Activated CD8-positive, alpha-beta memory T cell treated with anti-CD3 and anti-CD28 coated beads for 4 hours (primary cell): ENCODE measurements at places on chromosomes 3 and 15.

DNA sequence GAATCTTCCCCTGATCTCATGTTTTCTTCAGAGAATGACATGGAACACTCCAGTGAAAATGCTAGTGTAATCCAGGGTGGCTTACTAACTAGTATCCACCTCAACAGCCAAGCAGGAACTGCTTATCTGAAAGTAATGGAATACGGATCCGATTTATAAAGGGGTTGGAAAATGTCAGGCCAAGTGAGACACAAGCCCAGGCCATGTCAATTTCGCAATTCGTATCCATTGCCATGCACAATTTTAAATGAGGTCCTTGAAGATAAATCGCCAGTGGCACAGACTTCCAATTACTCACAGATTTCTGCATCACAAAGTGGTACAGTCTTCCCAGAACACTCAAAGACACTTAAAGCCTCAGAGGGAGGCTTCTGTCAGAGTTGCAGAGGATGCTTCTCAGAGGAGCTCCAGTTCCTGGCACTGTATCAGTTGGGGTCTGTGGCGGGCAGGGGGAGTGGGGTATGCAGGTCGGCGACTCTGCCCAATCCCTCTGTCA lies 16.5 kb upstream of the FAM240A start:
- no peak for DNase-seq

DNA sequence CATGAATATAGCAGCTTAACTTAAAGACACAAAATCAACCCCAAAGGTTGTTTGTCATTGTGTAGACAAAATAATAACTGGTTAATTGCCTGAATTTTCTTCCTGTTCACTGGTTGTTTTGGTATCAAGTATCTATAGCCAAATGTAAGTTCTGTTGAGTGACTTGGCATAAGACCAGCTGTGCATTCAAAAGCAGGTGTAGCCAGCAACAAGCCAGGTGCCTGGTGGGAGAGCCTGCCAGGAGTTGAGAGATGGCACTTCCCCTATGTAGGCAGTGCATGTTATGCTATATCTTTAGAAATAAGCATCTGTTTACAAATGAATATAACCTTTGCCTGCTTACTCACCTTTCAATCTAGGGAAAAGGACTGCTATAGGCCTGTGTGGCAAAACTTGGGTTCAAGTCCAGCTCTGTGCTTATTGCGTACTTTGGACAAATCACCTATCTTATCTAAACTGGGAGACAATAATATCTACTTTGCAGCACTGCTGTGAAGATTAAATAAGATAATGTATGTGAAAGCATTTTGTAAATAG lies 84.9 kb upstream of the TBL1XR1 start:
- no peak for DNase-seq

DNA sequence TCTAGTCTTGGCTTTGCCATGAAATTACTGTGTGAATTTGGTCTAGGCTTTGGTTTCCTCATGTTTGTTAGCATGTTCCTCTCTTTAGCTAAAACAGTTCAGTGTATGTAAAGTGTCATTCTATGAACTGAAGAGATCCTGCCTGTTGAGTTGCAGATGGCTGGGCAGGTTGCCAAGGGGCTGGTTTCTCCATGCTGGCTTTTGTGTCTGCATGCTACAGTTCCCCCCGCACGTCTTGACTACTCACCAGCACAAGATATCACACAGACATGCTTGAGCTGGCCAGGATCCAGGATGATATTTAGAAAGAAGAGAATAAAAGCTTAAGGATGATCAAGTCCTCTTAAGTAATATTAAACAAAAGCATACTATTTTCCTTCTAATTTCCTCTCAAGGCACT lies 90.2 kb downstream of the CERS3 start:
- DNase-seq, result no peak

- DNase-seq, result no peak
These were observed 239.0 kb upstream of the KCNMB2 start for GRCh38 chr3:178297199-178297598.

GRCh38 chr15:28979208-28979841 lies 93.6 kb downstream of the APBA2 start:
- DNase-seq, result no peak

- DNase-seq, result peak; percentile 44
These were observed 64.2 kb upstream of the ARL8B start for GRCh38 chr3:5057857-5058324.

GRCh38 chr3:46228260-46229242 lies 13.7 kb upstream of the CCR3 start:
- DNase-seq, result no peak

- DNase-seq, result no peak
These were observed 46.3 kb downstream of the ZBTB20 start for GRCh38 chr3:115100806-115101205.

GRCh38 chr3:105385819-105386508 lies 19.3 kb downstream of the ALCAM start:
- DNase-seq, result no peak

- DNase-seq, result no peak
These were observed 45.2 kb downstream of the FBXO22 start for GRCh38 chr15:75948761-75949296.

GRCh38 chr3:185558395-185558794 lies 6.0 kb upstream of the LIPH start:
- DNase-seq, result no peak

DNA sequence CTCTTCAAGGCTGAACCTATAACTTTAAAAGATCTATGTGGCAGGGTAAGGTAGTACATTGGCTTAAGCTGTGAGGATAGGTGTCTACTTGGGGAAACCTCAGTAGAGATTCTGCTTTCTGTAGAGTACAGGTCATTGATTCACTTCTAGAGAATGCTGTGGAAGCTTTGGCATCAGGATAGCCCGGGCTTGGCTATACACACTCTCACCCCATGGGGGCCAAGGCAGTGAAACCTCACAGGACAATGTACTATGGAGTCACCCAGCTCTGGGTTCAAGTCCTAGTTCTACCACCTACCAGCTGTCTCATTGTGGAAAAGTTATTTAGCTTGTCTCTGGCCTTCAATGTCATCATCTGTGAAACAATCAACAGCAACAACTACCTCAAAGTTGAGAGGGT lies 9.0 kb downstream of the MTFMT start:
- no peak for DNase-seq

DNA sequence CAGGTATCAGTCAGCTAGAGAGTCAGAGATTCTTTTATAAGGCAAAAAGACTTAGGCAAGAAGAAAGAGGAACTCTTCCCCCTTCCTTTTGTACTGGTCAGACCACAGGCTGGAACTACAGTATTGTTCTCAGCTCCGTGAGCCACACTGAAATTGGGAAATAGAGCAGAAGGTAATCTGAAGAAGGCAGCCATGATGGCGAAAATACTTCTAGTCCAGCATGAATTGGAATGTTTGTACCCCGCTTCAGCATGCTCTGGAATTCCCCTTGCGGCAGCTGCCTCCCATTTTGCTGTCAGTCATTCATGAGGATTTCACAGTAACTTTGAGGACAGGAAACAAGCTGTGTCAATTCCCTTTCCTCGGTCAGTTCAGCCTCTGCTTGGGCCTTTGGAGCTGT lies 96.2 kb downstream of the CORO2B start:
- DNase-seq, result no peak

DNA sequence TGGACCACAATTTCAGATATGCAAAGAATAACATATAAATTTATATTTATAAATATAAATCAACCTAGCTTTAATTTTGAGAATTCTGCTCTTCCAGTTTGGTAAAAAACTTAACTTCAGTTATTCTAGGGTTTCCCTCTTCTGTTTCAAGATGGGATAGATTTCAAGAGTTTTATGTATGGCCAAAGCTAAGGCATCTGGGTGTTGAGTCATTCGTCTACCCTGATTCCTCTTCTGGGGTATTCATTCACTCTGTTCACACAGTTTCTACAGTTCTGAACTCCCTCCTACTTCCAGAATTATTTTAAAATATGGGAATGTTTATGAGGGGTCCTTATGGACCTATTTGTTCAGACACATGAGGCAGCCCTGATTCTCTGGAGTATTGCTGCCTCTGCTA lies 4.2 kb upstream of the FGF7 start:
- no peak for DNase-seq

GRCh38 chr3:185070491-185071286 lies 82.2 kb downstream of the C3orf70 start:
- DNase-seq, result no peak

DNA sequence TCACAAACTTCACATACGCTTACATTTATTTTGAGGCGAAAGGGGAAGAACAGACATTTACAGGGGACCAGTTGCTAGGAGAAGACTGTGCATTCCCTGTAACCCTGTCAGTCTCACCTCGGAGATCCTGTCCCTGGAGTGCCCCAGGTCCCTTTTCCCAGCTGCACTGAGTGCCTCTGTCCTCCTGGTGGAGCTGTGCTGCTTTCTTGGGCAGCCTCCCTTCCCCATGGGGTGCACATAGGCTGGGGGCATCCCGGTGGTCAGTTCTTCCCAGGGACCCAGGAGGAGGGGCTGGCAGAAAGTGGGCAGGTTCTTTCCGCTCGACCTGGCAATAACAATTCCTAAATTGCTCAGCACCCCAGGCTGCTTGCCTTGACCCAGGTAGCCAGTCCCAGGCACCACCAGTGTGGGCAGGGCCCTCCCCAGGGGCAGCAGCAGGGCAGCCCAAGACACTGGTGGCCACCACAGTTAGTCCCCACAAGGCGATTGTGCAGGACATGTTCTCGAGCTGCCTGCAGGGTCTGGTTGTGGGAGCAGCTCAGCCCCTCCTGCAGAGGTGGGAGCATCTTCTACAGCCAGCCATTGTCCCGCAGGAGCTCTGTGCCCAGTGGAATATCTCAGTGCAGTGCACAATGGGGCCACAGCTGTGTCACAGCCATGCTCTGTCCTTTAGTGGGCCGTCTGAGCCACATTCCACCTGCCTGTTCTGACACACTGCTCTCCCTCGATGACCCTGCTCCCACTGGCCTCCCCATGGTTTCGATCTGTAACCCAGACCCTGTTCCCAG lies 36.3 kb downstream of the APBA2 start:
- DNase-seq, result no peak

DNA sequence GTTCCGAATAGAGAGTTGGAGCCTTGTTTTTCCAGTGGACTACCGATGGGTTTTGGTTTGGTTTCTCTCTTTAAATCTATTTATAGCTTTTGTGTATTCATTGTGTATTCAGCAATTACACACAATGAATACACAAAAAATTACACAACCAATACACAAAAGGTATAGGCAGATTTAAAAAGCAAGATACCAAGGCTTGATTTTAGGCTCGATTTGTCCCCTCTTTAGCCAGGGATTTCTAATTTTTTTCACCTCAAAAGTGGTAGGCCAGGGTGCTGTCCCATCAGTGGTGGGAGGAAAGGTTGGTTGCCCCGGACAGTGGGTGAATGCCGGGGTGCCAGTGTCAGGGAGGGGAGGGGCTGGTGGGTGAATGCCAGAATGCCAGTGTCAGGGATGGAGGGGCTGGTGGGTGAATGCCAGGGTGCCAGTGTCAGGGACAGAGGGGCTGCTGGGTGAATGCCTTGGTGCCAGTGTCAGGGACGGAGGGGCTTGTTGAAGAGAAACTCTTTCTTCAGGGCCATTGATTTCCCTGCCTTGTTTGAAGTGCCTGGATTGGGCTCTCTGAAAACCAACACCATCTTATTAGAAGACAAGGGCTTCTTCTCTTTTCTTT lies 186.2 kb downstream of the GOLGA6L6 start:
- no peak for DNase-seq

DNA sequence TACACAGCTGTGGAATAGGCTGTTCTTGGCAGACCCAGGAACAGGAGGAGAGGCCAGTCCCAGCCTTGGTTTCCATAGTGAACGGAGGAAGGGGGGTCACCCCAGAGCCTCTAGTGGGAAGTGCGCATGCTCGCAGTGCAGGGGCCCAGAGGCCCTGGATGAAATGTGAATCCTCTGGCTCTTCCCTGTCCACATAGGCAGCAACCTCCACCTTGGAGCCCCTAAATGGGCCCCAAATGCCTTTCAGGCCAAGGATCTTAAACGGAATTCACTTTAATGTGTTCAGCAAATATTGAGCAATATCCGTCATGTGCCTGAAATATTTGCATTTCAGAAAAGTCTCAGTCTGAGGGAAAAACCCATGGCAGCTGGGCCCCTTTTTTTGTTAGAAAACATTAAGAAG lies 3.3 kb upstream of the NDN start:
- no peak for DNase-seq

DNA sequence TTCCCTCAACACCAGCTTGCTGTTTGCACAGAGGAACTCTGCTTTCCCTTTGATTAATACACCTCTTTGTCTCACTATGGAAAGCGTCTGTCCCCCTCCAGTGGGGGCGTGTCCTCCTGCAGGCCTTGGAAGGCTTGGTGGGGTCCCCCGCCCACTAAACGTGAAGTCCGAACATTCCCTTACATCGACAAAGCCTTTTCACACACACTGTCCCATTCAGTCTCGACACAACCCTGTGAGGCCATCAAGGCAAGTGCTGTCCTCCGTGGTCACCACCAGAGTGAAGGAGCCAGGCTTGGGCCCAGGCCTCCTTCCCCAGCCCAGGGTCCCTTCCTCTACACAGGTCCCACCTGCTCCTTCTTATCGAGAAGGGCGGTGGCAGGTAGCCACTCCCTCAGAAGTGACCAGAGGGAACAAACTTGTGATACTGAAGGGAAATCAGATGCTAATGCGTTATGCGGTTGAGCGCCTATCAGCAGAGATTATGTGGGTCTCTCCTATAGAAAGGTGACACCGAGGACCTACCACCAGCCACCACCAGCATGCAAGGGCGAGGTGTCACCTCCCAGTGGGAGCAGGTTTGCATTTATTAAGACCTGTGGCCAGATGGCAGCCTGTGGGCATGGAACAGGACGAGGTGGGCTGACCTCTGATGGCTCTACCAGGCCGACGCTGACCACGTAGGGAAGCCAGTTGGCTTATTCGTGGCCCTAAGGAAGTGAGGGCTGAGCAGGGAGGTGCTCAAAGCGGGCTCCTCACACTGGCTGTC lies 6.6 kb downstream of the NRROS start:
- no peak for DNase-seq

DNA sequence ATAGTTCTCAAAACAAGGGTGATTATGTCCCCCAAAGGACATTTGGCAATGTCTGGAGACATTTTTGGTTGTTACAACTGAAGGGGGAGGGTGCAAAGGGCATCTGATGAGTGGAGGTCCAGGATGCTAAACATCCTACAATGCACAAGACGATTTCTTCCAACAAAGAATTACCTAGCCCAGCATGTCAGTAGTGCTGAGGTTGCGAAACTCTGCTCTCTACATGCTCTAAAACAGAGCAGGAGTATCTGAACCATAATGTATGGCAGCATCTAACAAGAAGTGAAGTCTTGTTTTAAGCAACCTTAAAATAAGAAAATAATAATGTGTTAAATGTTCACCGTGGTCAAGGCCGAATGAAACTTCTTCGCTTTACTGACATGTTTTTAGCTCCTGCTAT lies 7.0 kb downstream of the GYG1 start:
- no peak for DNase-seq

DNA sequence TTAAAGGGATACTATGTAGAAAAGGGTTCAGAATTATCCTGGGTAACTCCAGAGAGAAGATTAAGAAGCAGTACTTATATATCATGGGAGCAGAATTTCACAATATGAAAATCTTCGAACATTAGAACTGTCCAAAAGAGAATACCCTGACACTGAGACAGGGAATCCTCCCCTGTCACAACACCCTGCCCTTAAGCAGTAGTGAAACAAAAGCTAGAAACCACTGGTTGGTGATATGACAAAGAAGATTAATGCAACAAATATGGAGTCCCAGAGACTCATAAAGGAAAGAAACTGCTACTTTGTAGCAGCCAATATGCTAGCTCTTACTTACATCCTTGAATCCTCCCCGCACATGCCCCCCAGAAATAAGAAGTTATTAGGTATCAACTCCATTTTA lies 18.5 kb downstream of the MIX23 start:
- no peak for DNase-seq

GRCh38 chr3:101124125-101124524 lies 130.9 kb upstream of the ABI3BP start:
- no peak for DNase-seq

- no peak for DNase-seq
These were observed 35.5 kb downstream of the TMEM212 start for GRCh38 chr3:171878461-171879225.

- DNase-seq, result no peak
These were observed 87.8 kb downstream of the KLHL25 start for GRCh38 chr15:85706779-85707518.
